ENCODE measurements at places on chromosomes 5 and 9.

DNA sequence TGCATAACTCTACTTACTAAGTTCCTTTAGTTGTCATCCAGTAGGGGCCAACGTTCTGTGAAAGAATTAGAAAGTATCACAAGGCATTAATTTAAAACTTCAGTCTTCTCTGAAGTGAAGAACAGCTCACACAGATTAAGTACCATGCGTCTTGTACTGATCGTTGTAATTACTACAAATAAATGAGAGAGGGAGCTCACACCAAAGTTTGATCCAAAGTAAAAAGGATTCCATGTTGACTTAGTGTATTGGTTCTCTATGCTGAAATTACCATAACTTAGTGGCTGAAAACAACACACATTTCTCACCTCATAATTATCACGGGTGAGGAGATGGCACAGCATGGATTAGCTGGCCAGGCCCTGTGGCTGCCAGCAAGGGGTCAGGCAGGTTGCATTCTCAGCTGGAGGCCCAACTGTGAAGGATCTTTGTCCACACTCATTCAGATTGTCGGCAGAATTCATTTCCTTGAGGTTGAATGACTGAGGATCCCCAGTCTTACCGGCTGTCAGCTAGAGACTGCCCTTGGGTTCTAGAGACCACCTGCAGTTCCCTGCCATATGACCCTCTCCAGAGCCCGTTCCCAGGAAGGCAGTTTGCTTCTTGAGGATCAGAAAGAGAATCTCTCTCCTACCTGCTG lies 169.1 kb downstream of the YTHDC2 start:
- no peak for DNase-seq

- no peak for DNase-seq
Measured at GRCh38 chr5:83689881-83690280, 30.8 kb downstream of the HAPLN1 start.

- no peak for DNase-seq
Measured at GRCh38 chr5:146751781-146752401, 126.7 kb downstream of the PPP2R2B start.

DNA sequence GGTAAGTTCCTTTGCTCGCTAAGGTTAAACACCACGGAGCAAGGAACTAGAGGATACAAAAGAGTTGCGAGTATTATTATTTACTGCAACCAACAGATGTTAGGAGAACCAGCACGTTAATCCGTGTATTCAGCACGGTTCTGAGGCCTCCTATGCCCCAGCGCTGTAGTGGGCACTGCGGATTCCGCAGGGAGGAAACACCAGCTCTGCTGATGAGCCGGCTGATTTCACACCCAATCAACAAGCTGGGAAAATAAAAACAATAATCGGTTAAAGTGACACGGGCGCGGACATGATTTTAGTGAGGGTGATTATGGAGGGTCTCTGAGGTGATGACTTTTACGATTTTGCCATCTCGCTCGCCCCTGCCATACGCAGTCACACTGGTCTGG lies 702 bp upstream of the PRELID2 start:
- no peak for DNase-seq

- DNase-seq = no peak
Measured at GRCh38 chr5:88236866-88237642, 31.6 kb downstream of the TMEM161B start.

- no peak for DNase-seq
Measured at GRCh38 chr9:24436761-24437160, 108.9 kb downstream of the IZUMO3 start.

- DNase-seq = peak; percentile 71
Measured at GRCh38 chr5:143002459-143003327, 232.5 kb downstream of the ARHGAP26 start.

DNA sequence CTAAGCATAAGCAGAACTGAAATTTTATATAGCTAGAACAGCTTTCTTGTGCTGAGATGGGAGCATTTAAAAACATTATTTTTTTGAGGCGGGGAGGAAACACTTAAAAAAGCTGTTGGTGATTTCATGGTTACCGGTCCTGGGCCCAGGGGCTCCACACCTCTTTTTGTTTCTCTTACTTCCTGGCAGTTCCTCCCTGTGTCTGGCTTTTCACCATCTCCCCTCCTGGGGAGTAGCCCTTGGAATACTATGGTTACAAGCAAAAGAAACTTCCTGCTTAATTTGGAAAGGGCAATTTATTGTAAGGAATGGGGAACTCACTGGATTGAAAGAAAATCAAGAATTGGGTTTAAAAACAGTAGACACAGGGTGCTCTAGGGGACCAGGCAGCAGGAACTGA lies 105.1 kb downstream of the SLC24A2 start:
- no peak for DNase-seq

DNA sequence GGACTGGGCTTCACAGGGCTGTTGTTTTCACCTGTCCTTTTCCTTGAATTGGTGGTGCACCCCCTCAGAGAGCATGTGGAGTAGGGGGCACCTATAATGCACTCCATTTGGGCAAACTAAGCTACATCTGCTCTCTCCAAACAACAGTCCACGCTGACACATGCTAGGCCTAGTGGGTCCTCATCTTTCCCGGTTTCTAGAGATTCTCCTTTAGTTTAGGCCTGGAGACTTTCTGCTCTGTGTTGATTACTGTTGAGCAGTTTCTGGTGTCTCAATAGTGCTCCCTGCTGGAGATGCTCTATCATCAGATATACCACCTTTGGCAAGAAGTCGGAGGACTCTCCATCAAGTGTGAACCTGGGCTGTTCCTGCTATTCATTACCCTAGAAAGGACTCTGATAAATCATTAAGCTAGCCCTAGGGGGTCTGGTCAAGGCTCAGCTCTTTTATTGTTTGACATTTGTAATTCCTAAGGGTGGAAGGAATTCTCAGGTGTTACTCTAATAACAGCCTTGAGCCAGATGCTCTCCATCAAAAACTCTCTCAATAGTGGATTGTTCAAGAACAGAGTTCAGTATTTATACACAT lies 64.0 kb upstream of the FYB1 start:
- DNase-seq = peak; percentile 49

GRCh38 chr9:111833941-111834340 lies 39.2 kb upstream of the SHOC1 start:
- DNase-seq = no peak

DNA sequence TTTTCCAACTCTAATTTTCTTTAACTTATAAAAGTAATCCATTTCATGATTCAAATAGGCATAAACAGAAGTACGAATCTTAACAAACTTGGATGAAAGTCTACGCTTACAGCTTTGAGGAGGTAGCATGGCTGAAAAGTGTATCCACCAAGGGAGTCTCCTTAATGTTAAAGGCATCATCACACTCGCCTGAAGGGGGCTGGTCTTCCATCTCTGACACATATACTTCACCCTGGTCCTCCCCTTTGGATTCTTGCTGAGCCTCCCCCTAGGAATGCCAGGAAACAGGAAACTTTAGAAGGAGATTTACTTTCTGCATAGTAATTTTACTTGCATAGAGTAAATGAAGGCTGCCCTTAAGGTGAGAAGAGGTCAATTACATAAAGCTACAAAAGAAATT lies 10.3 kb upstream of the NME5 start:
- no peak for DNase-seq

DNA sequence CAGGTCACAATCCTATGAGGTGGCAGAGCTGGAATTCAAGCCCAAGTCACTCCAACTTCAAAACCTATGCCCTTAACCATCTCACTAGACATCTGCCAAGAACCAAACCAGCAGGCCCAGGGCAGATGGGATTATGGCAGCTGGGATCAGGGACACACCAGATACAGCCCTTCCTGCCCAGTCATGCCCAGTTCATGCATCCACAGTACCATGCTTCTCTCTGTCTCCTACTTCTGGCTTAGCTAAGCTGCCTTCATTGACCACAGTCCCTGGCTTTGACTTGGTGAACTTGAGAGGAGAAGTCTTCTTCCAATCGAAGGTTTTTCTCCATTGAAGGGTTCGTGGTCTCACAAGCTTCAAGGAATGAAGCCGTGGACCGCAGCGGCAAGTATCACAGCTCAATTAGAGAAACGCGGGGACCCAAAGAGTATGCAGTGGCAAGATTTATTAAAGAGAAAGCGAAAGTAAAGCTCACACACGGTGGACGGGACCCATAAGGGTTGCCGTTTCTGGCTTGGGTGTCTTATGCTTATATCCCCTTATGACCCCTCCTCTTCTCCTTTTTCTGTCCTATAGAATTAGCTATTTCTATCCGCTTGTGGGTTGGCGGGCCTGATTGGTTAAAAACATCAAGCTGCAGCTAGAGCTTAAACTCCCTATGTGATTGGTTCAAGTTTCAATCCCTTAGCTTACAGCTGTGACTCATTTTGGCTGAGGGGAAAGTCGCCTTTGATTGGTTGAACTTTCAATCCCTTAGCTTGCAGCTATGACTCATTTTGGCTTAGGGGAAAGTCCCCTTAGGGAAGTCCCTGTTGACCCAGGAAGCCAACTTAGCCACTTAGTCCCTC lies 101.2 kb downstream of the TRIM36 start:
- no peak for DNase-seq

DNA sequence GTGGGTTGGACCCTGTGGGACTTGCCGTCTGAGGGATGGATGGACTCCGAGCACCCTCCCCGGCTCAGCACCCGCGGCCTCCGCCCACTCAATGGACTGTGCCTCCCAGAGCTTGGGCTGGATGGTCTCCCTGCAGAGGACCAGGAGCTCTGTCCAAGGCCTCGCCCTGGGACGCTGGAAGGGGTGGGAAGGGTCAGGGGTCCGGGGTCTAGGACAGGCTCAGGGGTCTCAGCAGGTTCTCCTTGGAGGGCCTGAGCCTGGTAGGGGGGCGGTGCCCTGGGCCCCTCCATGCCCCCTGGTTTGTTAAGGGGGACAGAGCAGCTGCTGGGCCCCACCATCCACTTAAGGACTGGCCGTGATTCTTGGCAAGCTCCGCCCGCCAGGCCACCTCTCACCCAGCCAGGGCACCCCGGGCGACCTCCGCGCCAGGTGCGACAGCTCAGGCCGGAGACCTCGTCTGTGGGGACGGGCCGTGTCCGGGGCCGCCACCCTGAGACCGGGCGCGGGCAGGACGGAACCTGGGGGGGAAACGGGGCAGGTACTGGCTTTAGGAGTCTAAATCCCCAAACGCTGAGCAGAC lies 29.2 kb downstream of the EXOC3 start:
- DNase-seq = no peak

DNA sequence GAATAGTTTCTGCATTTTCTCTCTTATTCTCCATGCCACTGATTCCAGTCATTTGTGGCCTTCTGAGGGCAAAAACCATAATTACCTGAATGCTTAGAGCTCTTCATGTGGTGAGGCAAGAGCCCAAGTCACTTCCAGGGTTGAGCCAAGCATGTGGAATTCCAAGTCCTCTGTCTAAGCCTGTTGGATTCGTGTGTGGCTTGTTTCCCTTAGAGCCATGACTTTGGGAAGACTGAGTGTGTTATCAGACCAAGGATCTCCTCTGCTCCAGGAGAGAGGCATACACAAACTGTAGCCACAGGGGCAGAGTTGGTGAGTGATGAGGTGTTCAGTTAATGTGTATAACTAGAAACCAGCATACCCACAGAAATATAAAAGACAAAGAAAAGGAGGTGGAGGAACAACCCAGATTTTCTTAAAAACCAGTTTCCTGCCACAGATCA lies 27.1 kb downstream of the SLC22A5 start:
- DNase-seq = no peak

GRCh38 chr9:121714075-121714705 lies 62.8 kb downstream of the DAB2IP start:
- no peak for DNase-seq

DNA sequence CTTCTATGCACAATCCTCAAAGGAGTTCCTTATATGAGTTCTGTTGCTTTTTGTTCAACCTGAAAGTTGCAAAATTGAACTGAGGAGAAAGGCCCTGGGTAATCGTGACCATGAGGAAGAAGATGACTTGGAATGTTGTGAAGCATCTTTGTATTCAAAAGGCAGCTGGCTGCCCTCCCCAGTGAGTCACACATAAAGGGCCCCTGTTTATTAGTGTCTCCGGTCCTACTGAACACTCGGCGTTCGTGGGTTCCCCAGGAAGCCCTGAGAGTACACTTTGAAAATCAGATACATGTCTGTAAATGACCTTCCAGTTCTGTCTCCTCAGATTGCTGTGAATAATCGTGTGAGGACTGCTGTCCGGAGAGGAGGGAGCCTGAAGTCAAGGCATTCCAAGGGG lies 73.6 kb downstream of the C9orf153 start:
- no peak for DNase-seq

DNA sequence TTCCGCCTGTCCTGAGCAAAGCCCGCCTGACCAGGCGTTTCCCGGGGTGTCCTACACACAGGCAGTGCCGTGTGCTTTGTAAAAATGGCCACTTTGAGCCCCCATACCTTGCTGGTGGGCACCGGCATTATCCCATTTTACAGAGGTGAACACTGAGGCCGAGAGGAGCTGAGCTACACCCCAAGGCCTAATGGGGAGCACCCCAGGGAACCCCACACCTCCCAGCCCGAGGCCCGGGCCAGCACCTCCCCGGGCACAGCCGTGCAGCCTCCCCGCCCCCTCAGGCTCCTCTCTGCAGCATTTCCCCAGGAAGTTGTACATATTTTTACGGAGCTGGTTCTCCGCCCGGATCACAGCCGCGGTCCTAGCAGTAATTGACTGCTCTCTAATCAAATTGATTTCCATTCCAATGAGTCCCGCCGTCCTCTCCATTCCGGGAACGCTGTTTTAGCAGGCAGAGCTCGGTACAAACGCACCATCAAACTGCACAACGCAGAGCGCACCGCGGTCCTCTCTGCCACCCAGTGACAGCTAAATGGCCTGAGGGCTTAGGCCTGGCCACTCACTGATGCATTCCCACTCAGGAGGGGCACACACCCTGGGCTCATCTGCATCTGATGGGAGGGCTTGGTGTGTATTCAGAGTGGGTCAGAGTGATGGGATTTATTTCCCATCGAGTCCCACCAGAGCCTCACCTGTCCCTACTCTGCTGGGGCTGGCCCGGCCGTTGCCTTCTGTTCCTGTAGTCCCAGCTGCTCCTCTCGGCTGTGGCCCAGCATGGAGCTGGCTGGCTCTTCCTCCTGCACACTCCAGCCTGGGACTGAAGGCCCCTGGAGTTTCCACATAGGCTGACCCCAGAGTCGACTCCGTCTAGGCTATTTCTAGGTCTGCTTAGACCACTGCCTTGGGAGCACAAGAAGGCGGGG lies 36.2 kb upstream of the UBAC1 start:
- no peak for DNase-seq

GRCh38 chr5:116409591-116410296 lies 164.9 kb downstream of the SEMA6A start:
- no peak for DNase-seq

DNA sequence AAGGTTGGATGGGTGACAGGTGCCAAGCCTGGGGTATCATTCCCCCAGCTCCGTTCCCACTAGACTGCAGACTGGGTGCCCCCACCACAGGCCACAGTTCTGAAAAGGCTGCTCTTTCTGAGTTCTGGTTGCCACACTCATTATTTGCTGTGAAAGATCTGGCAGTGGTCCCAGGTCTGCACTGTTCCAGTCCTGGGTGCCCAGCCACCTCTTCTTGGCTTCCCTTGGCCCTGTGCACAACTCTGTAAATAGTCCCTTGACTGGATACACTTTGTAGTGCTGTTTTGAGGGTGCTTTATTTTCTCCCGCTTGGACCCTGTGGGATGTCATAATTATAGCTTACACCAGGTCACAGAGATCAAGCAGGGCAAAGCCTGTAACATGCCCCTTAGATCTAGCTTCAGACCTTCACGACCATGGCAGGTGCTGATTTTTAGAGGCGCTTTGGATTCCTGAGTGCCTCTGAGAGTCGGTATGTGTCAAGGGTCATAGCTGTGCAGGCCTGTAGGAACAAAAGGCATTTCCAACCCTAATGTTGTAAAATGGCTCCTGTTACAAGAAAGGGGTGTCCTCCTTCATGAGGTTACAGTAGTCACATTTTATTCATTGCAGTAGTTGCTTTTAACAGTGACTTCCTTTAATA lies 344.9 kb downstream of the ICE1 start:
- DNase-seq = no peak

- DNase-seq = no peak
Measured at GRCh38 chr5:57889558-57889957, 406.9 kb upstream of the ACTBL2 start.

Data from stimulated activated naive CD4-positive, alpha-beta T cell (primary cell).